ENCODE measurements at places on chromosomes 2 and 18.

GRCh38 chr2:228902176-228902575 is 368.9 kb downstream of the PID1 start:
- no peak for DNase-seq

DNA sequence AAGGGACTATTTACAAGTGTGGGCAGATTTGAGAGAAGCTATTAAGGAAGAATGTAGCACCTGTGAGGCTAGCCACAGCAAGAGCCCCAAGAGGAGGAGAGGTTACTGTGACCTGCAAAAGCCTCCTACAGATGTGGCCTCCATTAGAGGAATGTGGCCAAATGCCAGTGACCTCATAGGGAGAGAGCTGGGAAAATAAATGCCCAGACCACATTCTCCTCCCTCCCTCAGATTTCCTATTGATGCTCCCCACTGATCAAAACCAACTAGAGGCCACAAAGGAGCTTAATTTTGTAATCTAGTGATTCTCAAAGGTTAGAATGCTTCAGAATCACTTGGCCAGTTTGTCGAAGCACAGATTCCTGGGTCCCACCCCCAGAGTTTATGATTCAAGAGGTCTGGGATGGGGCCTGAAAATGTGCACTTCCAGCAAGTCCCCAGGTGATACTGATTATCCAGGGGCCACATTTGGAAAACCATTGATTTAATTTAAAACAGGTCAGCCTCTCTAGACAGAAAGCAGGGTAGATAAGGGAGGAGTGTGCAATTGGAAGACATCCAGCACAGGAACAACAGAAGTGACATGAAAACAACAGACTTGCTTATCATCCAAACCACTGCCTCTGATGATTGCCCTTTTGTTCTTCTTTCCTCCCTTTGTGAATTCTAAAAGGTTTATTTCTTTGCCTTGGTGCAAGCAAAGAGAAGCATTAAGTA is 61.2 kb upstream of the RBBP8 start:
- DNase-seq, result no peak

- DNase-seq, result no peak
Observed at GRCh38 chr2:119983108-119983507, 29.8 kb upstream of the EPB41L5 start.

DNA sequence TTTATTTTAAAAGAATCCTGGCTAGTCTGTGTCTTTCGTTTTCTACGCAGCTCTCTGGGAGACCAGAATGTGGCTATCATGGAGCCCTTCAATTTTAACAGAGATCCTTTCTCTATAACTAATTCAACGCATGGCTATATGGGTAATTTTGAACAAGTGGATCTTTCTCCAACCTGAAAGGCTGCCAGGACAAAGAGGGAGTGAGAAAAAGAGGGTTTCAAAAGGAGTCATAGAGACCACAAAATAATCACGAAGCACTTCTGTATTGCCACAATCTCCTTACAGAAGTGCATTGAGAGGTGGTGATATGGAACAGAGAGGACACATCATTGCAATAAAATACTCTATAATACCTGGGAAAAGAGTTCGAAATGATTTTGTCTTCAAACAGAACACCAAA is 21.7 kb upstream of the CDH2 start:
- no peak for DNase-seq

- no peak for DNase-seq
Observed at GRCh38 chr2:142220901-142221300, 90.1 kb upstream of the LRP1B start.

DNA sequence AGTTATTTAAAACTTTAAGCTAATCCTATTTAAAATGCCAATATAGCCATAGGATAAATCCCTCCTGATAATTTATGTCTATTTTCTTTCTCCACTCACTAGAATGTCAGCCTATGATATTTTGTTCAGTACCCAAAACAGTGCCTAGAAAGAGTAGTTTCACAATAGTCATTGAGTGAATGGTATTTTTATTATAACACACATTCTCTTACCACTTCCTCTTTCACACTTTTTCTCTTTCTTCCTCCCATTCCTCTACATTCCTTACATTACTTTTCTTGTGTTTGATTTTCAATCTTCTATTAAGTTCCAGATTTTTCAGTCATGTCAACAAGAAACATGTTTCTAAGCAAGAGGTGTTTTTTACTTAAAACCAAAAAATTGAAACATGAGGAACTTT is 327.6 kb upstream of the UBE2E3 start:
- DNase-seq, result no peak

GRCh38 chr2:241108271-241109209 is 6.5 kb upstream of the MTERF4 start:
- DNase-seq, result no peak

GRCh38 chr2:1686784-1687105 is 57.6 kb downstream of the PXDN start:
- DNase-seq, result no peak

DNA sequence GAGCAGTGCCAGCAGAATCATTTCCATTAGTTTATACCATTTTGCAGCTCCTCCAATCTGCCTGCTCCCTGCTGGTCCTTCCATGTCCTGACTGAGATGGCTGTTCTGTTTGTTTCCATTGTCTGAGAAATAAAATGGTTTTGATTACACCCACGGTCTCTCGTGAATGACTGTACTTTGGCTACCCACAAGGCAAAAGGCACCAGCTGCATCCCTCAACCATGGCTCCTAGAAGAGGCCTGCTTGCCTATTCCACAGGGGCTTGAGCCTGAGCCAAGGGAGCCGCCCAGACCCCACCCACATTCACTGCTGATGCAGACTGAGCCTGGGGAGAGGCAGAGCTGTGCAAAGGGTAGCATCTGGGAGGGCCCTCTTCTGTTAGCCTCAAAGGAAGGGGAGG is 31.2 kb downstream of the MARCHF4 start:
- no peak for DNase-seq

GRCh38 chr2:160220545-160221009 is 20.5 kb upstream of the ITGB6 start:
- no peak for DNase-seq

DNA sequence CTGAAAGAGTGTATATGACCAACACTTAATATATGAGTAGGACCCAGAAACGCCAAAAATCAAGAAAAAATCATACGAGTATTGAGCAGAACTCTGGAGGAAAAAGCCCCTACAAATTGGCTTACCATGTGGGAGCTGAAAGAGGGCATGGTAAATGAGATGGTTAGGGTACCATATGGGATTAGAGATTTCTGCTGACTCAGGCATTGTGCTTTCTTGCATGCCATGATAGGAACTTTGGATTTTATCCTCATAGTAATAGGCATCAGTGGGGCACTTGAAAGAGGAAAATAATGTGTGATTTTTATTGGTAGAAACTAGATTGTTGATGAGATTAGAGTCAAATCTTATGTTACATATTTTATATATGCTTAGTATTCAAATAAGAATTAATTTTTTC is 271.1 kb downstream of the CBLN2 start:
- no peak for DNase-seq

DNA sequence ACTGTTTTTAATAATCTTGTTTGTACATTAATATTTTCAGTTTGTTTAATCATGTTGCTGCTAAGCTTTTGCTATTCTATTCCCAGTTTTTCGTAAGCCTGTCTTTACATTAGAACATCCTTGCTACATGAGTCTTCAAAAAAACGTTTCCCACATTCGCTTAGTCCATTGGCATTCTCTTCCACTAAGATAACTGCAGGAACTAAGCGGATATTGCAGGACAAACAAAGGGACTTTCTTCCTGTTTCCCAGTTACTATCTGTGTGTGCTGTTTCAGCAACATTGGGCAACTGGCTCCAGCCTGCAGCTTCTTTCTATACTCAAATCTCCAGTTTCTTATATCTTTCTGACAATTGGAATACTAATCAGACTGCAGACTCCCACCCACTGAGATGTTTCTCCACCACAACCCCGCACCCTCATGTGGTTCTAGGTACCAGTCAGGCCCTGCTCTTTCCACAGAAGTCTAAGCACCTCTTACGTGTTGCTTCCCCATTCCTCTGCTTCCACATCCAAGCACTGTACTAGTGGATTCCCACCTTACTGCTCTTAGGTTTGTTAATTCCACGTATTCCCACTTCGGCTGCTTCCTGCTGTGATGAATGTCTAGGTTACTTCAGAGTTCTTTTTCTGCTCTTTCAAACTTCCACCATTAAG is 420.3 kb downstream of the LRRTM4 start:
- DNase-seq, result no peak

DNA sequence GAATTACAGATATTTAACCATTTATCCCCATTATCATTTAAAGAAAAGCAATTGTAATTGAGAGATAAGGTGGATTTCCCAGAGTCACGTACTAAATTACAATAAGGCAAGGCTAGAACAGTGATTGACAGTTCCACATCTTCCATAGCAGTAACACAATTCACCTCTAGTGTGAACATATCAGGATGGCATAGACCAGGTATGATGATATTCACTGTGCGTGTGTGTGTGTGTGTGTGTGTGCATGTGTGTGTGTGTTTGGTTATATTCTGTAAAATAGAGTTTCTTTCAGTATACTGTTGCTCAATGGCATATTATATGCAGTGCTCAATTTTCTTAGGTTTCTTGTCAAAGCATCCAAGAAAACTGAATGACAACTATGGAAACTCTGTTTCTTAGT is 1.7 kb downstream of the SCN2A start:
- no peak for DNase-seq

GRCh38 chr2:186422226-186422625 is 63.8 kb upstream of the ZC3H15 start:
- DNase-seq, result no peak

DNA sequence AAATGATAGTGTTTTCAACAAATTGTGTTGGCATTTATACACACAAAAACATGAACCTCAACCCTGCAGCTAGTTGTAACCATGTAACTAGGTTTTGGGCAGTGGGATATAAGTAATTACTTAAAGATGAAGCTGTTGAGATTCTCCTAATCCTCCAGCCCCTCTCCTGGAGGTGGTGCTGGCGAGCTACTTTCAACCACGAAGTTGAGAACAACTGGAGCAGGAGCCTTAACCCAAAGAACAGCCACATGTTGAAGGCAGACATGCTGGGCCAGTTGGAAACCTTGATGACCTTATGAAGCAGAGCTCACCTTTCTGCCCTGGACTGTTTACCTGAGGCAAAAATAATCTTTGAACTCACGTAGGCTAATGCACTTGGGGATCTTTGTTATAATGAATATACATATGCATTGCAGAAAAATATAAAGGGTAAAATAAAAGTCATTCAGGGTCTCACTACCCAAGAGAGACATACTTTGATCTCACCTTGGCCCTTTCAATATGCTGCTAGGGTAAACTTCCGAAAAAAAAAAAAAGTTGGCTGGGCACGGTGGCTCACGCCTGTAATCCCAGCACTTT is 89.6 kb upstream of the NPAS2 start:
- DNase-seq, result no peak

DNA sequence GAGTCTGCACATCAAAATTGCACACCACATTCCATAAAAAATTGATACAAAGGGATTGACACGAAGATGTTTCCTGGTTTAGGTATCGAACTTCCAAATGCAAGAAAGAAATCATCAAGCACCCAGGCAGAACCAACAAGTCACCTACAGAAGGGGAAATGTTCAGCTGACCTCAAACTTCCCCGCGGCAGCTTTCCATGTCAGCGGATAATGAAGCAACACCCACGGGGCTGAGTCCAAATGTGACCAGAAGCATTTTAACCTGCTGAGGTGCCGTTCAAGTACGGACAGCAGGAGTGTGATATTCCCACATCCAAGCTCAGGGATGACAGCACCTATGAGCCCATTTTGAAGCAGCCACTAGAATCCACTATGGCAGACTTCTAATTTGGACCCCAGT is 124.9 kb downstream of the GALNT14 start:
- DNase-seq, result no peak

DNA sequence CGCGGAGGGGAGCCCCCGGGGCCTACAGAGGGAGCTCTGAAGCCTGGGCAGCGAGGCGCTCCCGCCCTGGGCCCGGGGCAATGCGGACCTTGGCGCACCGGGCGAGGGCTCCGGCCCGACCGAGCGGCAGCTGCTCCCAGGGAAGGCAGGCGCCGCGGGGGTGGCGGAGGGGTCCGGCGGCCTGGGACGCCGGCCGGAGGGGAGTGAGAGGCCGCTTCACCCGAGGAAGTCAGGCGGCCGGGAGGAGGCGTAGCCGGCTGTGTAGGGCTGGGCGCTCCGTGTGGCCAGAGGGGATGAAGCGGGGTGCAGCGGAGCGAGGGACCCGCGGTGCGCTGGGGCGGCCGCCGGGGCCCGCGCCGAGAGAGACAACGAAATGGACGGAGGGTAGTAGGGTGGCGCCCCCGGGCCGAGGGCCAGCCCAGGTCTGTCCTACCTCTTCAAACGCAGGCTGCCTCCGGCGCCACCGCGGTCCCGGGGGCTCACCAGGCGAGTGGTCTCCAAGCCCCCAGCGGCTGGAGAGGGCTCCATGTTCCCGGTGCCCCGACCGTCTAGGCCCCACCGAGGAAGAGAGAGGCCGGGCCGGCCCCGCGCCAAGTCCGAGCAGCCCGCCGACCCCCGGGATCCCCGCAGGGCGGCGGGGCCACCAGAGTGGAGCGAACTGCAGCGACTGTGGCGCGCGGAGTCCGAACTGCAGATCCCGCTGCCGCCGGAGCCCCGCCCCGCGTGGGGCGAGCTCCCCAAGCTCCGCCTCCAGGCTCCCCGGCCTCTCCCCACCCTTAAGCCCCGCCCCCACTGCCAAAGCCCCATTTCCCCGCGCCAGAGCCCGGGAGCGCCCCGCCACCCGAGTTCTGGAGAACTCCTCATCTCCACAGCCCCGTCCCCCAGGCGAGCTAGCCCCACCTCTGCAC is at the start of gene SLC30A3:
Gene SLC30A3, minus strand, starts transcription at position 669 of the 908 bp plus-strand sequence. Its CDS starts 141 bp downstream, at position 528.
- DNase-seq, result no peak

GRCh38 chr18:63963615-63964256 is 6.1 kb upstream of the SERPINB8 start:
- no peak for DNase-seq

GRCh38 chr18:36849288-36850006 is 20.5 kb downstream of the KIAA1328 start:
- DNase-seq, result no peak

DNA sequence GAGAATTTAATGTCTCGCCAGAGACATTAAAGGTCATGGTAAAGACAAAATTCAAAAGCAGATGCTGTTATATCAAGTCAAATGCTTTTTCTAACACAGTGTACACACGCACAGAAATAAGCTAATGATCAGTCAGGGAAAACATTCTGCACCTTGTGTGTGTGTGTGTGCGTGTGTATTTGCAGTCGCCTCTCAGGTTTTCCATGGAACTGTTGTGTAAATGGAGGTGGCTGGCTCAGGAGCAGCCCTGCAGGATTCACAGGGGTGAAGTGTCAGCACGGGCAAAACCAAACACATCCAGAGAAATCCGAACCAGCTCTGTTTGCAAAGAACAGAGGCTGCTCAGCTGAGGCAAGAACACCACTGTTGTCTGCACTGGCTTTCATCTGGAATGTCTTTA is 76.2 kb upstream of the YWHAQ start:
- DNase-seq, result no peak

DNA sequence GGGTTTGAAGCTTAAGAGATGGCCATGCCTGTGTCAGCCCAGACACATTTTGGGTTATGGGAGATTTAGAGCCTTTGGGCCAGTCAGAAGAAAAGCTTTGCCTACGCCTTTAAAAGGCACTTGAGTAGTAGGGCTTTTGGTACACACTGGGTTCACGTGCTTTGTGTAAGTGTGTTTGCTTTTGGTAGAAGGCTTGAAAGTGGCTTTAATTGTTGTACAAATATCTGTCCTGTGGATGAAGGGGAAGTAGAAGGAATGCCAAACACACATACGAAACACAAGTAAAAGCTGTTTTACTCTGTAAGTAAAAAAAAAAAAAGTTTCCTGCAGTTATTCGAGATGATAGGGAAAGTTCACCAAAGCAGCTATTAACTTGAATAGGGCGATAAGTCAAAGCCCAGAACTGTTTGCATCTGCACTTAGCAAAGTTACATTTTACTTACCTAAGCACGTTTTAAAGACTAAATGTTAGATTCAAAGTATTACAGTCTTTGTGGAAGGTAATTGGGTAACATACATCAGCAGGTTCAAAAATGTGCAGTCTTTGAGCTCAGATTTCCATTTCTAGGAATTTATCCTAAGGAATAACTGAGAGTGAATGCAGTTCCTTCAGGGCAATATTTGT is 75.4 kb downstream of the STK25 start:
- no peak for DNase-seq
